Fibroblast of the aortic adventitia (primary cell): ENCODE measurements at places on chromosomes 7 and 10. TPM values are rescaled to one million over a fixed set of nuclear protein-coding genes. Genes with fewer than 3 reads are reported as not detected.

MRLN gene
- total RNA-seq, result not detected in 2 replicates

GRCh38 chr7:81688622-81689411 is 81.0 kb downstream of the HGF start:
- peak; percentile 49 for DNase-seq

DNA sequence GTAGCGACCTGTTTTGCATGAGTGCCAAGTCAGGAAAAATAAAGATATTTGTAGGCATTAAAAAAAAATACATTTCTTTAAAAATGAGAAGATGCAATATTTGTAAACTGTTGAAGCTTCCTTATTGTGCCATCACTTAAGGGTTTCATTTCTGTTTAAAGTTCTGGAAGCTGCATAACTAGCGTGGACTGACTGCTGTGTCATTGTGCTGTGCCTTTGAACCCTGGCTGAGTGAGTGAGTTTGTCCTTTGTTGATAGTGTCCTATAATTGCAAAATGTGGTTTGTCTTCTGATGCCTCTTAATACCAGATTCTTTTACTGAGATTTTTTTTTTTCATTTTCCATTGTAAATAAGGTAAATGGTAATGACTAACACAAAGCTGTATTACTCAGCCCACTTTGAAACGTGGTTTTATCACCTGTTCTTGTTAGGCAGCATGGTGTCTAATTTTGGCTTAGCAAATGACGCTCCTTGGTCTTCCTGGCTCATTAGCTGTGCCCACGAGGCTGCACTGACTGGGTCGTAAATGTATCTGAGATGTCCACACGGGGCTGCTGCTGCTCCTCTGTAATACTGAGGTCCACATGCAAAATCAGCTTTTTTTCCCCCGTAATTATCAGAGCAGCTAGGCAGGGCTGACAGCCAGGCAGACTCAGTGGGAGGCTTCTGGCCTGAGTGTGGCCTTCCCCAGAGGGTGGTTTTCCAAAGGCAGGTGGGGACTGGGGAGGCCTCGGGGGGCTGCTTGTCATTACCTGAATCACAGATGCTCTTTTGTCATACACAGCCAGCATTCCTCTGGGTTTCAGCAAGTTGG is 14.8 kb downstream of the ZSCAN25 start:
- DNase-seq, result peak; percentile 32

PLAC9 gene
- 32.1 and 78.7 TPM in 2 replicates for total RNA-seq

MARVELD1 gene
- 34.9 and 64.3 TPM in 2 replicates for total RNA-seq

SMKR1 gene
- 0.65 and 0.72 TPM in 2 replicates for total RNA-seq

GRCh38 chr7:86768394-86768793 is 124.7 kb downstream of the GRM3 start:
- DNase-seq, result no peak

DNA sequence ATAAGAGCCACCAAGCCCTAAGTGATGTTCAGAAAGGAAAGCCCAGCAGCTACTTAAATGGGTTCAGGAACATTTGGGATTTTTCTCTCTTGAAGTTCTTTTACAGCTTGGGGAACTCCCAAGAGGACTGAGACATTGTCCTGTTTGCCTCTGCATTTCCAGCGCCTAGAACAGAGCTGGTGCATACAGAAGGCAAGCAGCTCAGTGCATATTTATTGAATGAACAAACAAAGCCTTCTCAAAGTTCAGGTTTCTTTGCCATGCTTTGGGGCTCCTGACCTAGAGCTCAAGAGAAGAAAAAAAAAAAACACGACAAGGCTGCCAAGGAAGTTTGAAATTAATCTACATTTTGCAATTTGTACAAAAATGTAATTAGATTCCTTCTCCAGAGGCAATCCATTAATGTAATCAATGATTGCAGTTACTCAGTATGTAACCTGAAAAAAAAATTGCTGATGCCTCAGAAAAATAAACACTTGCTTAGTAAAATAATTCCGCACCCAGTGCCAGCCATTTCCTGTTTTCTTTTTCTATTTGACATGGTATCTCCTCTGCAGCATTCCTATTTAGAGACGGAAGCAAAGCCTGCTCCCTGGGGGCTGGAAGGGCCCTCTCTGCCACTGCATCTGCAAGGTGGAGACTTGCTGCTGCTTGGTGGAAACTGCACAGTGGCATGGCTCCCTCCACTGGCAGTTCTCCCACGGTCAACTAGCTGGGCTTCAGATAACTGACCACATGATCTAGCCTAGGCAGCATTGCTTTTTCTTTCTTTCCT is 157.3 kb downstream of the TMEM178B start:
- DNase-seq, result peak; percentile 15

GRCh38 chr7:102425639-102426267 is 7.6 kb upstream of the ORAI2 start:
- no peak for DNase-seq

PAX4 gene
- not detected in 2 replicates for total RNA-seq

DNA sequence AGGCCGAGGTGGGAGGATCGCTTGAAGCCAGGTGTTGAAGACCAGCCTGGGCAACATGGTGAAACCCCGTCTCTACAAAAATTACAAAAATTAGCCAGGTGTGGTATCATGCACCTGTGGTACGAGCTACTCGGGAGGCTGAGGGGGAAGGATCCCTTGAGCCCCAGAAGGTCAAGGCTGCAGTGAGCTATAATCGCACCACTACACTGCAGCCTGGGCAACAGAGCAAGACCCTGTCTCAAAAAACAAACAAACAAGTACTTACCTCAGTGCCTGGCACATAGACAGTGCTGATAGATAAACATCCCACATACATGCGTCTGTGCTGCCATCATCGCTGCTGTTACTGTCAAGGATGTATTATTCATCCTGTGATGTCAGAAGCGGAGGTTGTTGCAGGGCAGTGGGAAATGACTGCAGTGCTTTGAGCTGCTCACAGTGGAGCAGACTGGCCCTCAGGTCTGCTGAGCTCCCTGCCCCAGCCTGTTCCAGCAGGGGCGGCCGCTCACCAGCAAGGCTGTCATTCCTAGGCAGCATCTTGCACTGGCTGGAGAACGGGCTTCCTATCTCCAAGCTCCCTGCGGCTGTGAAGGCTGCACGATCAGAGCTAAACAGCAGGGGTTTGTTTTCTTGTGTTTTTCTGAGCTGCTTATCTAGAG is 18.6 kb downstream of the FOXK1 start:
- DNase-seq, result peak; percentile 91

GRCh38 chr7:32928785-32929298 is 28.4 kb upstream of the FKBP9 start:
- DNase-seq, result no peak

DNA sequence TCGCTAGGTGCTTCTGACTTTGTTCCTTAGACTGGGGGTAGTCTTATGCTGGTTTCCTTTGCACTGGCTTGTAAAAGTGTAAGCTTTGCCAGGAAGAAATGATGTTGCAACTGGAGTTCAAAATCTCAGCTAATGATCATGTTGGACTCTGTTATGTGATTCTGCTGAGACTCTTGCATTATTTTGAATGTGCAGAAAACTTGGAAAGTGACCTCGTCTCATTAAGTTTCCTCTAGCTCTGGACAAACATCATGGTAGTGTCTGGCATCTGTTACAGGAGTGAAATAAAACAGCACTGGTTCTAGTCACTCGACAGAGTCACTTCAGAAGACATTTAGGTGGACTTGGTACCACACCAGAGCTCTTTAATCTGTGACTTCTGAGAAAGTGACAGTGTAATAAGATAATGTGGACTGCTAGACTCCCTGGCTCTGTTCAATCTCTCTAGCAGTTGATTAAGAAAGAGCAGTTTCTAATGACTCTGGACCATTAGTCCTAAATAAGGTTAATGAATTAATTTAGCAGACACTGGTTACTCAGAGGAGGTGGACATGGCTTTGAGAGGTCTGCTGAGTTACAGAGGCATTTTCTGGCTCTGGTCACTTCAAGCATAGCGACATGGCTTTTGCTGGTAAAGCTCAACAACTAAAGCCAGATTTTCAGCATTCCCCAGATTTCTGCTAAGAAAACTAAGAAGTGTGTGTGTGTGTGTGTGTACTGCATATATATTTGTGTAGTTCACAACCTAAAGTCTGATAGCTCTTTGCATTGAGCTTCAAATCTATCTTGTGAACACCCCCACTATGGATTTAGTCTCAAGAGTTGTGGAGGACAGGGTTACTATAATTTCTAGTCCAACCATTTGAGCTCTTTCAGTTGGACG is 2.0 kb downstream of the NRP1 start:
- DNase-seq, result peak; percentile 87

- DNase-seq, result no peak
These were observed 228.1 kb downstream of the TFEC start for GRCh38 chr7:115802415-115802814.

DNA sequence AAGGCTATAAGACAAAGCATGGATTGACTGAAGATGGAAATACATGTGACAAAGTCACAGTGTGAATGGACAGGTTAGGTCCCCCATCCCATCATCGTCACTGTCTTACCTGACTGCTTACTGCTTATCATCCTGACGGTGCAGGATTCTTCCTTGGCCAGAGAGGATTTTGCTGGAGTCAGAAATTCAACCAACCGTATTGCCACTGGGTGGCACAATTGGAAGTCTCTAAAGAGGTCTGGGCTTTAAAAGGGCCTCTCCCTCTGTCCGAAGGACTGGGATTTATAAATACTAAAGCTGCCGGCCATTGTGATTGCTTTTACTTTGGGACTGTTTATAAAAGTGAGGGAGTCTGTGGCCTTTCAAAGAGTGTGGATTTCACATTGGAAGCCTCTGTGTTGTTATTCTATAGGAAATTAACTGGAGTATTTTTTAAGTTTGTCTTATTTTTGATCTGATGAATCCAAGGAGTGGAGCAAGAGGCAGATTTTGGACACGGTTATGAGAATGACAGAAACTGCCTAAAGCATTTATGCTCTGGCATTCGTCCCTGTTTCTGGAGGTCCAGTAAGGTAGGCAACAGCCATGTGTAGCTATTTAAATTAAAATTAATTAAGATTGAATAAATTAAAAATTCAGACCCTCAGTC is 113.3 kb upstream of the CREB5 start:
- DNase-seq, result peak; percentile 75

GRID2IP gene
- total RNA-seq, result not detected in 2 replicates

DNA sequence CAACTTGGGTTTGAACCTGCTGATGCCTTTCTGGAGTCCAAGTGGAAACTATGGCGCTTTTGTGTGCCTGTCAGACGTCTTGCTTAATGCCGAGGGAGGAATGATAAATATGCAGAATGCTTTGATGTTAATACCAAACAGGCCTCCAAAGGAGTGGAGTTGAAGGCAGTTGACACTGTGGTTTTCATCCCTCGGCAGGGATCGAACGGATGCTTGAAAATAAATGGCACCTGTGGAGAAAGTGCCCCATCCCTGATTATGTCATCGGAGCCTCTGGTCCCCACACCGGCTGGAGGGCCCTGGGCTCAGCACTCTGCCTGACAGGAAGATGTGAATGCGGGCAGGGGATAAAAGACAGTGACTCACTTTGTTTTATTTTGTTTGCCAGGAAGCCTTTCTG is 148.7 kb upstream of the GPR26 start:
- no peak for DNase-seq

DNA sequence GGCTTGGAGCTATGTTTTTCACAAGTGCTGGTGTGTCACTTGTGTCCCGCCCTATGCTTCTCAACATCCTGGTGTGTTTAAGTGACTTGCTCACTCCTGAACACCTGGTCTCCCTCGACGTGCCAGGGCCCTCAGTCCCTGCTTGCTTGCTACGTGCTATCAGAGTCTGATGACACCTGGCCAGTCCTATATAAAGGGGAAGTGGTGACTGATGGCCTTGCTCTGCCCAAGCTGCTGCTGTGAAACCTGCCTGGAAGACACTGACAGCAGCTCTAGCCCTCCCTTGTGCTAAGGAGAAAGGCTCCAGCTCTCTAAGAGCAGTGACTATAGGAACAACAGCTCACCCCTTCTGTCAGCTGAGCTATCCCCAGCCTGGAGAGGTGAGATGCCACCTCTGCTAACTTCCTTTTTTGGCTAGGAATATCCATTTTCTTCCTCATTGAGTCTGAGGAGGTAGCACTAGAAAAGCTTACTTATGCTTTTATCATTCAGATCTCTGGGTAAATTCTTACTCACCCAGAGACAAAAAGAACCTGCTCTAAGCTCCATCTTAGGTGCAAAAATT is 77.2 kb upstream of the PLXNA4 start:
- DNase-seq, result no peak

AKR1D1 gene
- total RNA-seq, result not detected in 2 replicates

GRCh38 chr10:30751678-30752331 is 122.3 kb upstream of the LYZL2 start:
- DNase-seq, result peak; percentile 89

GRCh38 chr7:30879139-30880124 is 32.2 kb upstream of the AQP1 start:
- DNase-seq, result no peak

PKD2L1 gene
- total RNA-seq, result not detected in 2 replicates

SYT15 gene
- under 0.01 and 0.41 TPM in 2 replicates for total RNA-seq

GRCh38 chr7:158500651-158501052 is 87.0 kb downstream of the PTPRN2 start:
- DNase-seq, result no peak

DNA sequence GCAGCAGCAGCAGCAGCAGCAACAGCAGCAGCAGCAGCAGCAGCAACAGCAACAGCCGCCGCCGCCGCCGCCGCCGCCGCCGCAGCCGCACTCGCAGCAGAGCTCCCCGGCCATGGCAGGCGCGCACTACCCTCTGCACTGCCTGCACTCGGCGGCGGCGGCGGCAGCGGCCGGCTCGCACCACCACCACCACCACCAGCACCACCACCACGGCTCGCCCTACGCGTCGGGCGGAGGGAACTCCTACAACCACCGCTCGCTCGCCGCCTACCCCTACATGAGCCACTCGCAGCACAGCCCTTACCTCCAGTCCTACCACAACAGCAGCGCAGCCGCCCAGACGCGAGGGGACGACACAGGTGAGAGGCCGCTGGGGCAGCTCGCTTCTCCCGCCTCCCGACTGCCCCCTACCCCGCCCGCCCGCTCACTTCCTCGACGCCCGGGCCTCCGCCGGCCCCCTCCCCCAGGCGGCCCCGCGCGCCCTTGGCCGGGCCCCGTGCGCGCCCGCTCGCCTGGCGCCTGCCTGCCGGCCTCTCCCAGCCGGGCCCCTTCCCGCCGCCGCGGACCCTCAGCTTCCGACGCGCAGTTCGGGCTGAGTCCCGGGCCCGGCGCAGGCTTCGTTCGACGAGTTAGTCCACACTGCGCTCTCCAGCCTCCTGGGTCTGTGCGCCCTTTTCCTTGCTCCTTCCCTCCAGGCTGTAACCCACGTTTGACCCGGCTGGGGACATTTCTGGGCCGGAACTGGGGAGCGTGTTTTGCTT is 882 bp downstream of the DLX6 start:
- DNase-seq, result no peak

GRCh38 chr7:36288501-36288900 is 101.2 kb upstream of the ANLN start:
- no peak for DNase-seq

- no peak for DNase-seq
These were observed 32.4 kb upstream of the LBX1 start for GRCh38 chr10:101261702-101262101.

DNA sequence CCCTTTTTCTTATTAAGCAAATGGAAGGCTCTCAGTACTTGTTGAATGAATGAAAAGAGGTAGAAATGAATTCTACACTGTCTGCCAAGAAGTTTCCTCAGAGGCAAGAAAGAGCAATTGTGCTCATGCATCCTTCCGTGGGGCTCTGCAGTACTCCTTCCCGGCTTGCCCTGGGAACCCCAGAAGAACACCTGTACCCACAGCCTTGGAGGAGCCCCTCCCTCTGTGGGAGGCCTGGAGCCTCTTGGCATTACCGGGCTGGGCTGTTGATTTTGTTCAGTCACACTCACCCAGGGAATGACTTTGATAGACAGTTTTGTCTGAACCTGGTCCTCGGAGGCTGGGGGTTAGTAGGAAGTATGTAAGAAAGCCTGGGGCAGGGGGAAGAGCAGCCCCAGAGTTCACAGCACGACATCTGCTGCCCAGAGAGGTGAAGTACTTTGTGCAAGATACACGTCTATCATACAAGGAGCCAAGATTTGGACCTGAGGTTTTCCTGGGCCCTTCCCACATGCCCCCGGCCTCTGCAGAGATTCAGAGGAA is 134.8 kb upstream of the GDF10 start:
- no peak for DNase-seq

GRCh38 chr7:77893813-77894212 is 95.2 kb downstream of the PHTF2 start:
- no peak for DNase-seq
